ENCODE measurements at places on chromosomes 13 and 19.

- no peak for DNase-seq
These were observed 894.3 kb upstream of the SLITRK1 start for GRCh38 chr13:84776593-84776992.

GRCh38 chr13:38191016-38191415, 158.6 kb upstream of the UFM1 start:
- DNase-seq, result no peak

DNA sequence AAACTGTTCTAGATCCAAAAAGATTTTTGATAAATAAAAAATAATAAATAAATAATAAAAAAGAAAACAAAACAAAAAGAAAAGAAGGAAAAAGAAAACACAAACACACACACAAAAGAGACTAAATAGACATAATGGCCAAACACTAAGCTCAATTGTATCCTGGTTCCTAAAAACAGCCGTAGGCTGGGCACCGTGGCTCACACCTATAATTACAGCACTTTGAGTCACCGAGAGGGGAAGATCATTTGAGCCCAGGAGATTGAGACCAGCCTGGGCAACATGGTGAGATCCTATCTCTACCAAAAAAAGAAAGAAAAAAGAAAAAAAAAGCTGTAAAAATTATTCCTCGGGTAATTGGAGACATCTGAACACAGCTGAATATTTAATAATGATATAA, 8.9 kb downstream of the ETHE1 start:
- no peak for DNase-seq

DNA sequence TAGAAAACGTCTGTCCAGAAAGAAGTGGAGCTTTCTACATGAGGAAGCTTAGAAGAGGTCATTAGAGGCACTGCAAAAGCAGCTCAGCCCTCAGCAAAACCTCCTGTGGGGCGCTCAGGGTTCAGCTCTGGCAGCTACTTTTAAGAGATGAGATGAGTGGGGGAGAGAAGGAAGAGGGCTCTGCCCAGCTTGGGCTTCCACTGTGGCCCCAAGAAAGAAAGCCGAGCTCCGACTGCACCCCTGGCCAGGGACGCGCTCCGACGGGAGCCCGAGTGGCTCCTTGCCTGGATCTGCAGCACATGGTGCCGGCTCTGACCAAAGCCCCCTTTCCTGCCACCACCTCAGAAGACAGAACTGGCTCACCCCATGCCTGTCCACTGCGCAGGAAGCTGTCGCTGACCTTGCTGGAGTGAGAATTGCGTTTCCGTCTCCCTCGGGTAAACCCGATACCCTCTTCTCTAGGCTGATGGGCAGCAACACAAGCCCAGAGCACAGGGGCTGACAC, 36.4 kb downstream of the NAXD start:
- no peak for DNase-seq

GRCh38 chr19:50718255-50719118, 1.1 kb downstream of the SHANK1 start:
- DNase-seq, result peak; percentile 46

- DNase-seq, result no peak
These were observed 208.7 kb upstream of the OBI1 start for GRCh38 chr13:78867655-78868054.

- no peak for DNase-seq
These were observed 715.3 kb downstream of the OLFM4 start for GRCh38 chr13:53743906-53744305.

DNA sequence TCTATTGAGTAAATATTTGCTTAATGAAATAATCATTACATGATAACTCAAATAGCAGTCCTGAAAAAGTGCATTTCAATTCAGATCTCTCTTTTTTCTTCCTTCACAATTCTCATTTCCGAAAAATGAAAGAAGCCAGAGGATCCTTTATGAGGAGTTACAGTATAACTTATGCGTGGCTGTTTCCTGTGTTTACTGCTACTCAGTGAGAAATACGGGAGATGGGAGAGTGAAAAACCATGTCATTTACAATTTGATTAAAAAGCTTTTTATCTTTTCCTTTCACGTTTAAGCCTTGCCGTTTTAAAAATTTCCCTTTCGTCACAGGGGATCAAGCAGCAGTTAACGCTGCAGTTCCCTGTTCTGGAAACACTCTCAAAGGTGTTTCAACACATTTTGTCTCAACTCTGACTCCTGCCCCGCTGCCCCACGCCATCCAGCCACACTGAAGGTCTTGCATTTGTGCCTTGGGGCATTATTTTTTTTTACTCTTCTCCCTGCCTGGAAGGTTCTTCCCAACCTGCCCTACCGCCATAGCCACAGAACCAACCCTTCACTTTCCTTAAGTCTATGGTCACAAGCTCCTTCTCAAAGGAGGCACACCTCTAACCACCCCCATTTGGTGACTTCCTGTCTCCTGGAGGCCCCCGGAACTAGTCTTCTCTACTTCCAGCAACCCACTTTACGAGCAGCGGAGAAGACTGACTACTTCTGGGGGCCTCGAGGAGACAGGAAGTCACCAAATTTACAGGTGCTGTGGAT, 17.0 kb downstream of the KL start:
- DNase-seq, result no peak

- peak; percentile 32 for DNase-seq
These were observed 46.4 kb downstream of the CELF5 start for GRCh38 chr19:3270902-3271301.

GRCh38 chr13:113305208-113305607, 8.2 kb downstream of the LAMP1 start:
- DNase-seq, result no peak

GRCh38 chr13:70253834-70254233, 145.6 kb upstream of the KLHL1 start:
- DNase-seq, result peak; percentile 1

GRCh38 chr13:40755082-40755700, 15.8 kb downstream of the MRPS31 start:
- no peak for DNase-seq

- no peak for DNase-seq
These were observed 4.9 kb upstream of the BRD4 start for GRCh38 chr19:15337202-15337601.

DNA sequence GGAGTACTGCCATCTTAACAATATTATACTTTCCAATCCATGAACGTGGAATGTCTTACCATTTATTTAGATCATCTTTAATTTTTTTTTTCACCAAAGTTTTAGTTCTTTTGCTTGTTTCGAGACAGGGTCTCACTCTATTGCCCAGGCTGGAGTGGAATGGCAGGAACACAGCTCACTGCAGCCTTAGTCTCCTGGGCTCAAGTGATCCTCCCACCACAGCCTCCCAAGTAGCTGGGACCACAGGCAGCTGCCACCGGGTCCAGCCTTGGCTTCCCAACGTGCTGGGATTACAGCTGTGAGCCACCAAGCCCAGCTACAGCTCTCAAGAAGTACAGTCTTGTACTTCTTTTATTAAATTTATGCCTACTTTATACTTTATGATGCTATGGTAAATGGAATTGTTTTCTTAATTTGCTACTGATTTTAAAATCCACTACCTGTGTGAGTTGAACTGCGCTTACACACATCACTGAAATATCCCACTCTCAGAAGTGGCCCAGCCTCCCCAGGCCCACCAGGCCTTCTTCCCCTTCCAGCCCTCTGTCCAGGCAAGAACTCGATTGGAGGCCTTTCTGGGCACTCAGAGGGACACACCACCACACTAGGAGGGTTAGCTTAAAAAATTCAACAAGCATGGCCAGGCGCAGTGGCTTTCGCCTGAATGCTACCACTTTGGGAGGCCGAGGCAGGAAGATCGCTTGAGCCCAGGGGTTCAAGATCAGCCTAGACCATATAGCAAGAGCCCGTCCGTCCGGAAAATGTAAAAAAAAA, 1.0 kb upstream of the PGLS start:
- DNase-seq, result no peak

DNA sequence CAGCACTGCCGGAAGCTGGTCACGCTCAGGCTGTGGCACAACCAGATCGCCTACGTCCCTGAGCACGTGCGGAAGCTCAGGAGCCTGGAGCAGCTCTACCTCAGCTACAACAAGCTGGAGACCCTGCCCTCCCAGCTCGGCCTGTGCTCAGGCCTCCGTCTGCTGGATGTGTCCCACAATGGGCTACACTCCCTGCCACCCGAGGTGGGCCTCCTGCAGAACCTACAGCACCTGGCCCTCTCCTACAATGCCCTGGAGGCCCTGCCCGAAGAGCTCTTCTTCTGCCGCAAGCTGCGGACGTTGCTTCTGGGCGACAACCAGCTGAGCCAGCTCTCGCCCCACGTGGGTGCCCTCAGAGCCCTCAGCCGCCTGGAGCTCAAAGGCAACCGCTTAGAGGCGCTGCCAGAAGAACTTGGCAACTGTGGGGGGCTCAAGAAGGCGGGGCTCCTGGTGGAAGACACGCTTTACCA, 3.2 kb upstream of the MAP2K7 start:
- DNase-seq, result peak; percentile 23

GRCh38 chr19:35445826-35446593, 2.0 kb upstream of the FFAR2 start:
- DNase-seq, result peak; percentile 24

DNA sequence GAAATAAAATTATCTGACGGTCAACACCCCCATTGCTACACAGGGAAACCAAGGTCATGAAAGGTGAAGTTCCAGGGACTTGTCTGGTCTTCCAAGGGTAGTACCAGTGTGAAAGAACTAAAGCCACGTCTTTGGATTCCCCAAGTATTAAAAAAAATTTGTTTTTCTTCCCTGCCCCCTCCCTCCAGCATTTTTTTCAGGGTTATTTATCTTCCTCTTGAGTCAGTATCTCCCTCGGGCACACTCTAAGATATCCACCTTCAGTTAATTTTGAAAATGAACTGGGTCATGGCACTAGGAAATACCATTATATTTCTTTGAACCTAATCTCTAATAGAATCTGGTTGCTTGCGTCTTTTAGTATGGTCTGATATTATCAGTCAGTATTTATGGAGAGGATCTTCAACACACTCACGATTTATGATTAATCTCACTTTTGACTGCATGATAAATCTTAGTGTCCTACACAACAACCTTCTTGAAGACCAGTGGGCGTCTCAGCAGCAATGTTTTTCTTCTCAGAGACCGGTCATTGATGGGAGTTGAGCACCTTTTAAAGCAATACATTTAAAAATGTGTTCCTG, 9.1 kb downstream of the ATP8A2 start:
- no peak for DNase-seq

DNA sequence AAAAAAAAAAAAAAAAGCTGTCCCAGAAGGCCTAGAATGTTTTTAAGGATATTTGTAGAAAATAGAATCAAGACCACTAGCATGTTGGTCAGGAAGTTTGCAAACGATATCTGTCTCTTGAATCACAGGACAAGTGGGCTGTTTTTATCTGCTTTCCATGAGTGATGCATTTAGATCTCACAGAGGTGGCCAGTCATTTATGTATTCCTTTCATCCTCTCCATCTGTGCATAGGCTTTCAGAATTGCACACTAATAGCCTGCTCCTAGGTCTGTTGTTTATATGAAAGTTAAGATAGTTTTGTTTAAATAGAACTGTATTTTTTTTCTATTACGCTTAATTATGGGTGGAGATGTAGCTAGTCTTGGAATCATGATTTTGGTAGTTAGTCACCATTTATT, 289.5 kb downstream of the SHISA2 start:
- DNase-seq, result no peak

DNA sequence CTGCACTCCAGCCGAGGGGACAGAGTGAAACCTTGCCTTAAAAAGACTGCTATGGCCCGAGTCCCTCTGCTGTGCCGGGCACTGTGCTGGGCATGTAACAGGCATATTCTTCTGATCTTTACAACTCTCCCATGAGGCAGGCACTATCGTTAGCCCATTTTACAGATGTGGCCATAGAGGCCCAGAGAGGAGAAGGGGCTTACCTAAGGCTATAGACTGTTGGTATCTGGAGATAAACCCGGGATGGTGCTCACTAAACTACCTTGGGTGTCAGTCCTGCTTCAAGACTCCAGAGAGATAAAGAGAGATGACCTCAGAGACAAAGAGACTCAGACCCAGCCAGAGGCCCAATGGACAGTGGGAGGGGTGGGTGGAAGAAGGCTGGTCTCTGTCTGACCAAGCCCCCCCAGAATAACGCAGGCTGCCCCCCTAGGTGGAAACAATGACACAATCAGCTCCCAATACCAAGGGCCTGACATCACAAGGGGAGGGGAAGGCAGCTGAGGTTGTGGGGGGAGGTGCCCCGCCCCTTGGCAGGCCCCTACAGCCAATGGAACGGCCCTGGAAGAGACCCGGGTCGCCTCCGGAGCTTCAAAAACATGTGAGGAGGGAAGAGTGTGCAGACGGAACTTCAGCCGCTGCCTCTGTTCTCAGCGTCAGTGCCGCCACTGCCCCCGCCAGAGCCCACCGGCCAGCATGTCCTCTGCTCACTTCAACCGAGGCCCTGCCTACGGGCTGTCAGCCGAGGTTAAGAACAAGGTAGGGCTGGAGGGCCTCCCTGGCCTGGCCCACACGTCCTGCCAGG, at the start of gene CNN1:
CNN1 (plus strand) TSS at position 620 of the 805 bp plus-strand sequence; CDS start at position 697, 77 bp downstream.
- peak; percentile 92 for DNase-seq

- DNase-seq, result no peak
These were observed 201.4 kb downstream of the PCCA start for GRCh38 chr13:100290165-100290801.

GRCh38 chr13:45728759-45729158, 26.6 kb downstream of the CBY2 start:
- no peak for DNase-seq
